ENCODE measurements at places on chromosomes 16 and 17.

DNA sequence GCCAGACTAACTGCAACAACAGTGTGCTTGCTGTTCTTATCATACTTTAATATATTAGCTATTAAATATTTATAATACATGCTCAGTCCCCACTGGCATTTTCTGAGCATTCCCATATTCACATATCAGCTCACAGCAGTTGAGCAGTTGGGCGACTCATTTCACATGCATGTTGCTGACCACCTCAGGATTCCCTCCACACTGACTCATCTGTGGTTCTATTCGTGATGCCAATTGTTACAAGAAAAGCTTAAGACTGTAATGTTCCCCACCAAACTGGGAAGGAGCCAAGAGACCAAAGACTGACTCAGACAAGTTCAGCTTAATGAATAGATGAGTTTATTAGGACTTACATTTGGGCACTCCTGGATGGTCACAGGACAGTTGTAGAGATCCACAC lies 100.3 kb upstream of the KIF2B start:
- DNase-seq = no peak

GRCh38 chr16:11257131-11257938 lies 1.3 kb upstream of the SOCS1 start:
- peak; percentile 65 for DNase-seq

GRCh38 chr16:12708266-12708665 lies 95.4 kb downstream of the CPPED1 start:
- no peak for DNase-seq

- no peak for DNase-seq
Observed at GRCh38 chr16:65572156-65572555, 450.3 kb upstream of the CDH11 start.

DNA sequence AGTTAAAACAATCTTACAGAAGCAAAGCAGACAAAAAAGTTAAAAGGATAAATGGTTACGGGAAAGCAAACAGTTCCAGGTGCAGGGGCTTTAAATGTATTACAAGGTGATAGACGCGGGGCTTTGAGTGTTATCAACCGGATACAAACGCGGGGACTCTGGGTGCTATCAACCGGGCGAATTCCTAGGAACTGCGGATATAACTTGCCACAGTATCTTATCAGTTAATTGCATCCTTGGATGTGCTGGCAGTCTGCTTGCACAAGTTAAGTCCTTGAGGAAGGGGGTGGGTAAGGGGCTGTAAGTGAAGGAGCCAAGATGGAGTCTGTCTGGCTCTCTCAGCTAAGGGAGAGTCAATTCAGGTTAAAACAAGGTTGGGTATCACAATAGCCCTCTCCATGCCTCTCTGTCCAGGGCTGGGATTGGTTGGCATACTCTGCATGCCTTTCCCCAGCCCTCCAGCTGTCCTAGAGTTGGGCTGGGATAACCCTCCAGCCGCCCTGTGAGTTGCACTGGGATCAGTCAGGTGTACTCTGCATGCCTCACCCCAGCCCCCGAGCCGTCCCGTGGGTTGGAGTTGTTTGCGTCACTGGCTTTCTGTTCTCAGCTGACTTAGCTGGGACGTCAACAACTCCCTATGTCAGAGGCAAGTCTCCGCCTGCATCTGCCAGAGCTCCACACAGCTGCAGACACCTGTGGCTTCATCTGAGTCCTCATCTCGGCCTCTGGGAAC lies 40.9 kb downstream of the TMEM235 start:
- peak; percentile 66 for DNase-seq

DNA sequence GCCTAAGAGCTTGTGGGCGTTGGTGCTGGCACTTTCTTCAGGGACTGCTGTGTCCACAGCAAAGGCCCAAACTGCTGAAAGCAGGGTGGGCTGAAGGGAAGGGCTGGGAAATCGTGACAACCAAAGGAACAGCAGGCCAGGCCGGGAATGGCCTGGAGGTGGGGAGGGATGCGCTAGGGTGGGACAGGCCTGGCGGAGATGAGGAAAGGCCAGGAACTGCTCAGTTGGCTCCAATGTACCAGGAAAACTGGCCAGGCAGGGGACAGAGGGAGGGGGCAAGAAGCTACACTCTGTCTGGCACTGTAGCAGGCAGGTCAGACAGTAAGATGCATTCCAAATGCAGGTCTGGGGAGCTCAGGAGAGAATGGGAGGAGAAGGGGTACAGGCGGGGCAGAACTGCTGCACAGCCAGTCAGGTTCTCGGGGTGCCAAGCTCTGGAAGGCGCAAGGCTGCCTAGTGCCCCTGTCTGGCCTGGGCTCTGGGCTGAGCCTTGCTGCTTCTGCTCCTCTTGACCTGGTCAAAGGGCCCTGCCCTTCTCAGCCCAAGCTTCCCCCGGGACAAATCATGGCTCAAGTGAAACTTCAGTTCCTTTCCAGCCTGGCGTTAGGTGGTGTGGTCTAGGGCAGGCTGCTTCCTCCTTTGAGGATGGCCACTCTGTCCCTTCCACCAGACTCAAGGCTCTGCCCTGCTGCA lies 7.3 kb downstream of the PNMT start:
- no peak for DNase-seq

DNA sequence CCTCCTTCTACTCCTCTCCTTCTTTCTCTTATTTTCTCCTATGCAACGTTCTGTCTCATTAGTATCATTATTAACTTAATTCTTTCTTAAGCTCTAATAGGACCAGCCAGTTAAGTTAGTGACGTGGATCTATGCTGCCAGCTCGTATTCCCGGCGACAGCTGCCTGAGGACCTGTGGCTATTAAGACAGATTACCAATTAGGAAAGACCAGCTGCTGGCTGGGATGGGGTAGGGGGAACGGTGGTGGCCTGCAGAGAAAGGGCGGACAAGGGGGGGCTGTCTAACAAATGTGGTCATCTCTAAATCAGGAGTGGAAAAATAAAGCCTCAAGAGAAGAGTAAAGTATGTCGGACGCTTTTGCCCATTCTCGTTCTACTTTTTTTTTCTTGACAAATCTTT lies 770 bp upstream of the MYH3 start:
- DNase-seq = no peak

DNA sequence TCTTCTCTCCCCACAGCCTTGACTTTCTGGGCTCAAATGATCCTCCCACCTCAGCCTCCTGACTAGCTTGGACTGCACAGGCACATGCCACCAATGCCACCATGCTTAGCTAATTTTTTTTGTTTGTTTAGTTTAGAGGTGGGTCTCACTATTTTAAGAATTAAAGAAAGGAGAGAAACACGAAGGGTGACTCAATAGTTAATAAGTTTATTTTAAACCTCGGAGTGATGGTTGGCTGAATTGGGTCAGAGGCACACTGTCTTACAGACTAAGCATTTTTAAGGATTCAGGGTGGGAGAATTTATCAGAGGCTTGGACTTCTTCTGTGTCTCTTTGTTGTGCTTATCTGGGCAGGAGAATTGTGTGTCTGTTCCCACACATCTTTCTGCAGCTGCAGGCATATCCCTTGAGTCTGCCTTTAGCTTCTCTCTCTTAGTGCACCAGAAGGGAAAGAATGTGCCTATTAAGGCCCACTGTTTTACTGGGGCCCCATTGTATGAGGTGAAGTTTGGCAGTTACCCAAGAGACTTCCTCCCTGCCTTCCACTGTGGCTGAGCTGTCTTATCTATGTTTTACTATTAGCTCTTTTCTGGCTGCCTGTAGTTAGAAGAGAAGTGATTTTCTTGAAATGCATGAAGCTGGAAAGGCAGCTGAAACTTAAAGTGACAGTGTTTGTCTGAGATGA lies 2172.0 kb downstream of the TP53TG3F start:
- DNase-seq = no peak

DNA sequence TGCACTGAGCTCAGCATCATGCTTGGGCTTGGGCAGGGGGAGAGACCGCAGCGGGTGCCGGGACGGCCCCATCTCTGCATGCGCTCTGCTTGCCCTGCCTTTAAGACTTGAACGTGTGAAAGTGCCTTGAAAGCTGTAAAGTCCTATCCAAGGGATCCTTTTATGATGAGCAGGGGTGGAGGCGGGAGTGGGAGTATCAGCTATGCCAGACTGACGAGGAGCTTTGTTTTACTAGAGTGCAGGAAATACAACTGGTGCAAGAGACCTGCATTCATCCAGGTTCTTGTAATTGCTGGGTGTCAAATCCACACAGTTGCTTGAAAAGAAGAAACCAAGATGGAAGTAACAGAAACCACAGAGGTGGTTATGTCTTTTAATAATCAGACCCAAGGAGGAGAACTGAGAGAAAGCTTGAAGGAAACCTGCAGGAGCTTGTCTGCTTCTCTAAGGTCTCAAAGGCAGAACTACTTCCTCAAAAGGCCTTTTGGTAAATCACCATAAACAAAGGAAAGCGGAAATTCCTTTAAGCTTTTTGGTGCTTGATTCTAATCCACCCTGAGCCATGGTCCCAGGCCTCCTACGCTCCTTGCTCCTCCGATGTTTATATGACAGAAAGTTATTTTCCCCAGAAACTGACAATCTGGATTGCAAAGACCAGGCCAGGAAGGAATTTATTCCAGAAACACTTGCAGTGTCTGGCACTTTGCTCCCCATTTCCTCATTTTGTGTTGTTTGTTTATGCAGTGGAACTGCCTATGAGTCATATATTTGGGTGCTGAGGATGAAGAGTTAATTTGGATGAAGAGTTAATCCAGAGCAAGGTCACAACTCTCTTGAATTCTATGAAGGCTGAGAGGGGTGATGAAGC lies 51.3 kb upstream of the FBXO47 start:
- peak; percentile 11 for DNase-seq

DNA sequence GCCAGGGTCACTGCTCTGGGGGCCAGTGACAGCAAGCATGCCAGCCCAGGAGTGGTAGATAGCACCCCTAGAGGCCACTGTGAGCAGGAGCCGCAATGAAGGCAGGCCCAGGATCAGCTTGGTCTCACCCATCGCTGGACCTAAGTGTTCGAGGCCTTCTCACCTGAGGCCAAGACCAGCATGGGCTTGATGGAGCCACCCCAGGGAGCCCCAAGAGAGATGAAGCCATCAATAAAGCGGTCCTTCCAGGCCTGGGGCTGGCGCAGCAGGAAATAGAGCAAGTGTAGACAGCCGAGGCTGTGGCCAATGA lies 1.8 kb downstream of the LCAT start:
- peak; percentile 29 for DNase-seq

GRCh38 chr17:4960279-4960922 lies 7.2 kb downstream of the SPAG7 start:
- no peak for DNase-seq

DNA sequence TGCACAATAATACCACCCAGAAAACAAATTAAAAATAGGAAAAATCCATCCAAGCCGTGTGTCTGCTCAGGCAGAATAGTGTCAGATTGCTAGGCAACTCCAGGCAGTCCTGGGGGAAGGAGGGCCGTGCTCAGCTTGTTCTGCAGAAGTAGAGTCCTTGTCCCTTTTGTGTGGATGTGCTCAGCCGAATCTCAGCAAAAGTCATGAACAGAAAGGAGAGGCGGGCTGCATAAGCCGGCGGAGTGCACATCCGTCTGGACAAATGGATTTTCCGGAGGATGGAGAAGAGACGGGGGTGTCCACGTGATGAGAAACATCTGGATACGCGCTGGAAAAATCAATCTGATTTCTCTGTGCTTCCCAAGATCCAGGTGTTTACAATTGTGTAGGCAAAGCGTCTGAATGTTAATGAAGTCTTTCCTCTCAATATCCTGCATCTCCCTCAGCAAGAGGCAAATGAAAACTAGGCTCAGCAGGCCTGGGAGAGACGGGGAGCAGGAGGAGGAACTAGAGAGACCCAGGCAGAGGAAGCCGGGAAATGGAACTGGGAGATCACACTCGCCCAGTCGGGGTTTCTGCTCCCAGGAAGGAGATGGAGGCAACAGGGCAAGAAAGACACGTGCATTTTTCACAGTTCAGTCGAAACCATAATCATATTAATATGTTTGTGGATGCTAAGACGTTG lies 7.7 kb upstream of the RBFOX3 start:
- no peak for DNase-seq

DNA sequence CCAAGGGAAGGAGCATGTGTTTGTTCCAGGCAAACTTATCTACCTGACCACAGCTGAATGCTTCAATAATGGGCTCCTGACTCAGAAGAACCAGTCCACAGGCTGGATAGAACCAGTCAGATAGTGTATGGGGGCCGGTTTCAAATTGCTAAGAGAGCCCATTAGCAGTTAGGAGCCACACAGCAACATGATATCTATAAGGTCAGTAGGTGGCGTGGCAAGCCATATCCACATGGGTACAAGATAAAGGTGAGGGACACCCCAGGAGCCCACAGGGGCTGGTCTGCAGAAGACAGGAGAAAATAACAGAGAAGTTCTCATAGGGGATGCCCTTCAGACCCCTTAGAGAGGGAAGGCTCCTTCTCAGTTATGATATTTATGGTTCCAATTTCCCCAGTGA lies 31.6 kb upstream of the CDRT15 start:
- no peak for DNase-seq

DNA sequence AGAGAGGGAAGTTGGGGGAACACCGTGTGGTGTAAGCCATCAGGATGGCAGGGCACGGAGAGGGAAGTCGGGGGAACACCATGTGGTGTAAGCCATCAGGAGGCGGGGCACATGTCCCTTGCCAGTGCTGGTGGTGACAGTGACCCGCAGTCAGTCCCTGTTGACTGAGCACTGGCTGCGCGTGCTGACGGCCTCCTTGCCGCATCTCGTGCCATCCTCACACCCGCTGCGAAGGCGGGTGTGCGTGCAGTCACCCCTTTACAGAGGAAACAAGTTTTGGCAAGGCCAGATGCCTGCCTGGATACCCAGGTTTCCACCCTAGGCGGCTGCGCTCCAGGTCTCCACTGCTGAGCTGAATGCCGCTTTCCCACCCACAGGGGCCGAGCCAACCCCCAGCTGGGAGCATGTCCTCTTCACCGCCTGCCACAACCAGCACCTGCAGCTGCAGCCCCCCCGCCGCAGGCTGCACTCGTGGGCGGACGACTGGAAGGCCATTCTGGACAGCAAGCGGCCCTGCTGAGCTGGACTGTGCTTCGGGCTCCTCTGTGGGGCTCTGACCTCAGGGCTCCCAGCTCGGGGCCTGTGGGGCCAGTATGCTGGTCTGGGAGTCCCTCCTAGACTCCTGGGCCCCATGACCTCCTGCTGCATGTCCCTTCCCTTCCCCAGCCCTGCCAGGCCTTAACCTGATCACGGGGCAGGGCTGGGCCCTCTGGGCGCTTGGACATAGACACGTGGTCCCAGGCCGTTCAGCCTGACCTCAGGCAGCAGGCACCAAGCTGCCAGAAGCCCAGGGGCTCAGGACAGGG lies 43.5 kb downstream of the NT5M start:
- no peak for DNase-seq

GRCh38 chr16:23570992-23571632 lies 13.6 kb downstream of the UBFD1 start:
- no peak for DNase-seq

DNA sequence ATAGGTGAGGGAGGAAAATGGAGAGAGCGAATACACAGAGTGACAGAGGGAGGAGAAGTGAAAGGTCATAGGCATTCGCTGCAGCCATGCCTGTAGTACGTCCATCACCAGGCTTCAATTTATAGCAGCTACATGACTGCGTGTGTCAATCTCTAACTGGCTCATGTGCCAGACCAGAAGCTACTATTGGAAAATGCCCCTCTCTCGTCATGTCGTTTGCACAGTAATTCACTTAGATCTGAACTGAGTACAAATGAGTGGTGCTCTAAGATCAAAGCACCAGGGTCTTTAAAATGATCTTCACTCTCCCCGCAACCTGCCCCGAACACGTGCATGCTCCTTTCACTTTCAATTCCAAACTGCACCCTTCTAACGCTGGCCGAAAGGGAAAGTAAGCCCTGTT lies 51.3 kb downstream of the ADCY9 start:
- peak; percentile 48 for DNase-seq

GRCh38 chr17:29169806-29170591 lies 10.2 kb downstream of the MYO18A start:
- DNase-seq = no peak

- DNase-seq = peak; percentile 45
Observed at GRCh38 chr17:82241183-82241925, 12.5 kb downstream of the SLC16A3 start.

GRCh38 chr17:27341041-27341471 lies 47.1 kb downstream of the WSB1 start:
- no peak for DNase-seq
